Stimulated activated CD4-positive, alpha-beta T cell treated with anti-CD3 and anti-CD28 coated beads, Interleukin-4, amount 100 ng/mL, for 4 hours (primary cell): ENCODE measurements at places on chromosomes 2 and 18.

- DNase-seq, result no peak
Measured at GRCh38 chr2:9430316-9431293, 7.2 kb downstream of the CPSF3 start.

DNA sequence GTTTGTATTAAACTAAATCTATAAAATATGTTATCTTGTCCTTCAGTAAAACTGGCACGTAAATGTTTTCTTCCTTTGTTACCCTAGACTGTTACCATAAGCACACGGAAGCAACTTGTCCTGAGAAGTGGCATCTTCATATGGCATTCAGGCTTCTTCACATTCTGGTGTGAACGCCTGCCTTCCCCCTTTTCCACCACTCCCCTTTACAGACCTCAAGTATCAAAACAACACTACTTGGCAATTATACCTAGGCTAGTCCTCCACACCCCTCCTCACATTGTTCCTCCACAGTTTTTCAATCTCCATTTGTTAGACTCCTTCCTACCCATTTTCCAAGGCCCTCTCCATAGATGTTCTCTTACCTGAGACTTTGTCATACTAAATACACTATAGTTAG is 2.9 kb downstream of the MEX3C start:
- no peak for DNase-seq

DNA sequence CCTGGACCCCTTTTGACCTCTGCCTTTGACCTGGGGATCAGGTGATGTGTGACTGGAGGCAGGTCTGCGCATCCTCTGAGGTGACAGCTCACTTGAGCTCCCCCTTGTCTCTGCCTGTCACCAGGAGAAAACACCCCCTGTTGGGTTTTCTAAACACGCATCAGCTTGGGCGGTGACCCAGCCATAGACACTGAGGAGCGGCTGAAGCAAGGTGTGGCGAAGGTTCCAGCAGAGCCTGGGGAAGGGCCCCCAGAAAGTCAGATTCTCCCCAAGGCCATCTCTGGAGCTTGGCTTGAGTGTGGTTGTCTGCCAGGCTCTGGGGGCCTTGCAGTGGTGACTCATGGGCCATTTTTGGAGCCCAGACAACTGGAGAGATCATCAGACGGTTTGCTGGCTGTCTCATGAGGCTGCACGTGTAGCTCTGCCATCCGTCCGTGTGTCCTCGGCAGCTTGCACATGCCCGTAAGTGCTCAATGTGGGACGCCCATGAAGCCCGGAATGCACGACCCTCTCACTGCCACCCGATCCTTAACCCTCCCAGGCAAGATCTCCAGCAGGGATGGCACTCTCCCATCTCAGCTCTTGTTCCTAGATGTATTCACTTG is 29.4 kb downstream of the SIX3 start:
- no peak for DNase-seq

DNA sequence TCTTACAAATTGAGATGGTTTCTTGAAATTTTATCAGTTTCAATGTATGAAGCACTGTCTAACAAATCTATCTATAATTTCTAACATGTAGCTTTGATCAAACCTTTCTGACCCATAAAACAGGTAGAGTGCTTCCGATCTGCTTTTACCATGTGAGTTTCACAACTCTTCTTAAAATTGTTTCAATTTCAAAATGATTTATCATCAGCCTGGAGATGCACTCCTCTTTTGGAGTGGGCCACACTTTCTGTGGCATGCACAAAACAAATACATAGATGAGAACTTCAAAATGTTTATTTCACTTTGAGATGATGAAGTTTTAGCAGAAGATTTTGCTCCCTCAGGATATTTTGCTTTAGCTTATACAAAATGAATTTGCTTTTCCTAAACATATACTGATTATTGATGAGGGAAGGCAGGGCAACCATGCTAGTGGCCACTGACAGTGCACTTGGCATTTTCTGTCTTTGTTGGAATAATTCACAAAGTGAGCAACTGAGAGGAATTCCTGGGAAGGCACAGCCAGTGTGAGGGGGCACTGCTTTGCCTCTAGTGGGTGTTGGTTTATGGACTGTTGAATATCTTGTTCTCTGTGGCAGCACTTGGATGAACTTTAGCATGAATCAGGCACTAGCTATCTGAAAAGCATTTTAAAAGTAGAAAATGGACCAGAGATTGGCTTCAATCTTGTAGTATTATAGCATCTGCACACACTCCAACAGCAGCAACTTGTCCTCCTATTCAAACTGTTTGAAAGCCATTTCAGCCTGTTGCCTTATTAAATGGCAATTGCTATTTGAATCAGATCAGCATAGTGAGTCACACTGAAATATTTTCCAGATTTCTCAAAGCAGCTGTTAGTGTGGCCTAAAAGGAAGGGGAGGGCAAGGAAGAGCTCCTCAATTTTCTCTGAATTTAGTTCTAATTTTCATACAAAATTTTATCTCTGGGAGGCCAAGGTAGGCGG is 193.2 kb downstream of the CCDC85A start:
- no peak for DNase-seq

DNA sequence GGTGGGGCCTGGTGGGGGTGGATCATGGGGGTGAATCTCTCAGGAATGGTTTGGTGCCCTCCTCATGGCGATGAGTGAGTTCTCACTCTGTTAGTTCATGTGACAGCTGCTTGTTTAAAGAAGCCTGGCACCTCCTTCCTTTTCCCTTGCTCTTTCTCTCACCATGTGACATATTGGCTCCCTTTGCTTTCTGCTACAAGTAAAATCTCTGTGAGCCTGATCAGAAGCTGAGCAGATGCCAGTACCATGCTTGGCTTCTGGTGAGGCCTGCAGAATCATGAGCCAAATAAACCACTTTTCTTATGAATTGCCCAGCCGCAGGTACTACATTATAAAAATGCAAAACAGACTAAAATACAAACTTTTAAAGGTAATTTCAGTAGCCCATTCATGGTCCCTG is 73.4 kb upstream of the TEX51 start:
- DNase-seq, result no peak

- DNase-seq, result no peak
Measured at GRCh38 chr2:98842136-98842535, 93.9 kb downstream of the CRACDL start.

DNA sequence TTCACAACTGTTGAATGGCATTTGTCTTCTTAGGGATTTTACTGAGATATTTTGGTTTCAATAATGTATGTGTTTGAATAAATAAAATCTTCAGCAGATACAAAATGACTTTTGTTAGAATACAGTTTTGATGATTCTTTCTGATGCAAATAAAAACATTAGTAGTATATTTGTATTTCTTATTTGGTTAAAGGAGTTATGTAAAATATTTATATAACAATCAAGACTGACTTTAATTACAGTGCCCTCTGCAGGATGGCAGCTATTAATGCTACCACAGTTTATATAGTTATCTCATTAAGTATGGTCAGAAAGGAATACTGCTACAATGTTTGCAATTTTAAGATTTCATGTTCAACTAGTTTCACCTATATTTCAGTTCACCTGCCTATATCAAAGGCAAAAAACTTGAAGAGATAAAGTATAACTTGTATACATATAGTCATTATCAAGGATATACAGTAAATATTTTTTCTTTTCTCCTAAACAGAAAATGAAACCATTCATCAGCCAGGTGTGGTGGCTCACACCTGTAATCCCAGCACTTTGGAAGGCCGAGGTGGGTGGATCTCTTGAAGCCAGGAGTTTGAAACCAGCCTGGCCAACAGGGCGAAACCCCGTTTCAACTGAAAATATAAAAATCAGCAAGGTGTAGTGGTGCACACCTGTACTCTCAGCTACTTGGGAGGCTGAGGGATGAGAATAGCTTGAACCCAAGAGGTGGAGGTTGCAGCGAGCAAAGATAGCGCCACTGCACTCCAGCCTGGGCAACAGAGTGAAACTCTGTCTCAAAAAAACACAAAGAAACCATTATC is 19.8 kb downstream of the ARL5A start:
- no peak for DNase-seq

GRCh38 chr18:13614641-13615288 is 111.6 kb downstream of the FAM210A start:
- DNase-seq, result no peak

- no peak for DNase-seq
Measured at GRCh38 chr18:48702346-48703027, 163.7 kb downstream of the CTIF start.

GRCh38 chr2:228140934-228141528 is 40.5 kb downstream of the SPHKAP start:
- DNase-seq, result no peak

GRCh38 chr2:75751824-75752468 is 41.2 kb upstream of the GCFC2 start:
- no peak for DNase-seq

DNA sequence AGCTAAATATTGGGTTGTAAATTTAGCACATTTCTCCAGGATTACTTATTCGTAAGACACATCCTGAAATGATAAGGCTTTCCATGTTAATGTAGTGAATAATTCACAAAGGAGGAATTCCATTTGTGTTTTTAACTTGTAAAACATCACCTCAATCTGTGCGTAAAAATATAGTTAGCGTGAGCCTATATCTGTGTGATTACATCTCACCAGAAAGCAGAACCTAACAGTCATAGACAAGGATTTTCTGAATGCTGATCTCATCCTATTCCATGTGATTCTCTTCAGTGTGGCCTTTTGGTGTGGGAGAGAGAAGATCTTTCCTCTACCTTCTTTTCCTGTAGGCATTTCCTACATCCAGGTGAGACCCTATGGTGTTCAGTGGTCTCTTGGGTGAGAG is 263.2 kb upstream of the RASGRP3 start:
- DNase-seq, result no peak

DNA sequence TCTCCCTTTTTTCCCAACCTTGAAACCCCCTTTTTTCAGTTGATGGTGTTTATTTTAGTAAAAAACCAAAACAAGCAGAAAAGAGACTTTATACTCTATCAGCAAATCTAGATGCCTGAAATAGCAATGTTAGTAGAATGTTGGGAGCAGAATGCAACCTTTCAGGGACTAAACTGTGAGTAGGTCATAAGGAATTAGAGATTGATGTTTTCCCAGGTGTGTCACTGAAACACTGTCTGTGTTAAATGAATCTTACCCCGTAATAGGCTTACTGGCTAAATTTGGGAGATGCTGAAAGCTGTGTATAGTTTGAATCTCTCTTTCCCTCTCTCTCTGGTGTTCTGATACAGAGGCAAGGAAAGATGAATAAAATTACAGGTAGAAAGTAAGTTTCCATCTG is 43.8 kb downstream of the AGFG1 start:
- DNase-seq, result no peak

- no peak for DNase-seq
Measured at GRCh38 chr2:181395851-181396250, 61.3 kb upstream of the ITGA4 start.

DNA sequence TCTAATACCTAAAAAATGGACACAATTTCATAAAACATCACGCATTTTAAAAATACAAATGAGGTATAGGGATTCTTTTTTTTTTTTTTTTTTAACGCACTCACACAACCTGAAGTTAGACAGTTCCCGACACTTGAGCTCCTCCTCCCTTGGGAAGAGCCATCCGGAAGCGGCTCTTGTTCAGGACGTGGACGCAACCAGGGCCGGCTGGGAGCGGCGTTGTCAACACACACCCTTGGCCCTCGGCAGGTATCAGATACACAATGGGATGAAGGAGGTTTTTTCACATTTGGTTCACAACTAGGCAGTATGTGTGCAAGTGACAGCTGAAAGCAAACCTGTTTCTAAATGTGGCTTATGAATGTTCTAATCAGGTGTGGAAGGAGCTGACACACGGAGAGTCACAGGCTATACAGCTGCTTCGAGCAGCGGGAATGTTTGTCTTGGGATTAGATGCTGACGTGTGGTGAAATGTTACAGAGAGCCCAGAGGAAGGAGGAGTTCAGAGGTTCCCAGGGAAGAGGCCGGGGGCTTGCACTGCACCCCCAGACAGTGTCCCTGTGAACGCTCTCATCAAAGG is 111.1 kb downstream of the PXDN start:
- no peak for DNase-seq

DNA sequence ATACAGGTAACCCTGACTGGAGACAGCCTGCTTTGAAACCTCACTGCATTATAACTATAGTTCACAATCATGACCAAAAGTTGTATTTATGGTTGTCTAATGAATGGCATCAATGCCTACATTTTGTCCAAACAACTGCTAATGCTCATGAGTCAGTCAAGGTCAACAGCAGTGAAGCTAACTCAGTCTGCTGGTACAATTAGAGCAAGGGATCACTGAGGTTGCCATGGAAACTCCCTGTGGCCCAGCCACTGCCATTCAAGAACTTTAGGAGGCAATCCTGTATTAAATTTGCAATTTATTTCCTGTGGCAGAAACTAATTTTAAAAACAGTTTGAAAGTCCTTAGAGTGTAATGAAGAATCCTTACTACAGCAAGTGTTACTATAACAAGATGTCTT is 185.1 kb upstream of the SMAD7 start:
- no peak for DNase-seq

- no peak for DNase-seq
Measured at GRCh38 chr18:31386741-31387140, 10.2 kb downstream of the DSG4 start.

- no peak for DNase-seq
Measured at GRCh38 chr2:113930448-113930847, 40.6 kb downstream of the ACTR3 start.

- no peak for DNase-seq
Measured at GRCh38 chr2:72293620-72294019, 146.0 kb upstream of the CYP26B1 start.

DNA sequence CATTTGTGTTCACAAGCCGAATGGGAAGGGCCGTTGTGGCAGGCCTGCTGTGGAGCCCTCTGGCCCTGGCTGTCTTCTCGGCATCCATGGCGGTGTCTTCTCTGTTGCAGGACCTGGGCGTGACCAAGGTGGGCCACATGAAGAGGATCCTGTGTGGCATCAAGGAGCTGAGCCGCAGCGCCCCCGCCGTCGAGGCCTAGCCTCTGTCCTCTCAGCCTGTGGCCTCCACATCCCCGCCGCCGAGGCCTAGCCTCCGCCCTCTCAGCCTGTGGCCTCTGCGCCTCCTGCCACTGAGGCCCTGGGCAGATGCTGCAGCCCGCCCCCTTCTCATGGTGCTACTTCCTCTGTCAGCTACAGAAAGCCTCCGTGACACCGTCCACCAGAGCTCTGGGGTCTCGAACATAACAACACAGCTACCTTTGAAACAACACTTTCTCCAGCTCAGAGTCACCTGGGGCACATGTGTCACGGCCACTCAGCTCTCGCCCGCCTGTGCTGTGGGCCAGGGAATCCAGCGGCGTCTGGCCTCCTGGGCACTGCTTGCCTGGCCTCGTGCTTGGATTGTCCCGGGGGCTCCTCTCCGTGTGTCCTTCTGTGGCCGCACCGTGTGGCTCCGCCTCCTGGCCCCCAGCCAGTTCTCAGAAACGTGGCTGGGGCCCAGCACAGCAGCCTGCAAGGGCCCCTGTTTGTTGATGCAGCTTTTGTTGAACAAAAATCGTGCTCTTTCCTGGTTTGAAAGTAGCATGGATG is 97.1 kb downstream of the USP40 start:
- DNase-seq, result no peak

DNA sequence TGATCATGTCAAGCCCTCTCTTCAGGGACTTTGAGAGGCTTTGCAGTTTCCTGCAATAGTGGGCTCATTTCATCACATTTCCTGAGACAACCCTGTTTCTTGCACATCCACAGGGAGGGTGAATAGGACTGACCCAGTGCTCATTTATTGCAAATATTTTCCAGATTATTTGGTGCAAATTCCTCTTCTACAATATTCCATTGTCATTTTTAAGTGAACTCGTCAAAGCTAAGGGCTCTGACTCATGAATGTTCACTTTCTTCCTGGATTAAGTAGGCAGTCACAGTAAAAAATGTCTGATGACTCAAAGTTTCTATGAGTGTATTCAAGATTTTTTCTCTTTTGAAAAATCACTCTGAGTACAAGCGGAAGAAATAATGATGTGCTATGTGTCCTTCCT is 225.5 kb upstream of the GALNT5 start:
- DNase-seq, result no peak

- no peak for DNase-seq
Measured at GRCh38 chr2:163462993-163463392, 272.8 kb downstream of the FIGN start.
